ENCODE measurements at places on chromosomes 4 and X. TPM values are rescaled to one million over a fixed set of nuclear protein-coding genes. Genes with fewer than 3 reads are reported as not detected.

Gene FOXO4
- total RNA-seq = 16.3 TPM

Gene COX7B2
- total RNA-seq = not detected

Gene RFC1
- total RNA-seq = 46.2 TPM

Gene FAM156A
- total RNA-seq = 19.9 TPM

Gene SMIM10
- total RNA-seq = 5.2 TPM

Gene GCNA
- 2.2 TPM for total RNA-seq

Gene SPARCL1
- total RNA-seq = 541 TPM

Gene ITGB1BP2
- 0.67 TPM for total RNA-seq

Gene SORCS2
- total RNA-seq = 13.6 TPM

Gene WWC2
- 87.4 TPM for total RNA-seq

Gene ANXA3
- total RNA-seq = 98.7 TPM

Gene TCEAL6
- total RNA-seq = not detected

Gene MAGEB10
- not detected for total RNA-seq

Gene AKAP4
- 0.22 TPM for total RNA-seq

Gene DNAAF6
- not detected for total RNA-seq

Gene DDX53
- total RNA-seq = not detected

Gene SLC6A14
- total RNA-seq = not detected

Gene LEF1
- 14.9 TPM for total RNA-seq

Gene KANTR
- total RNA-seq = 41.5 TPM

Gene EDA
- 10.6 TPM for total RNA-seq

Gene MTNR1A
- total RNA-seq = not detected

Gene MAB21L2
- total RNA-seq = 7.9 TPM

Gene TLR8
- total RNA-seq = 0.73 TPM

Gene PSAPL1
- not detected for total RNA-seq

Gene HEPH
- total RNA-seq = 7.8 TPM

Gene SMIM10L2A
- total RNA-seq = 5.2 TPM

Gene NLRP2B
- 0.13 TPM for total RNA-seq

Gene ADAMTS3
- 4.9 TPM for total RNA-seq

Gene GABRE
- total RNA-seq = 42.9 TPM

Gene USP26
- total RNA-seq = not detected

Gene PNMA6F
- total RNA-seq = not detected

Gene PAGE2
- total RNA-seq = not detected

Gene FREM3
- total RNA-seq = not detected

Gene NAT8L
- total RNA-seq = 1.3 TPM
